ENCODE measurements at places on chromosomes 2 and 18. TPM values are rescaled to one million over a fixed set of nuclear protein-coding genes. Genes with fewer than 3 reads are reported as not detected.
A peak's percentile ranks its signal among the peaks of the same experiment; 100 is the strongest.

DNA sequence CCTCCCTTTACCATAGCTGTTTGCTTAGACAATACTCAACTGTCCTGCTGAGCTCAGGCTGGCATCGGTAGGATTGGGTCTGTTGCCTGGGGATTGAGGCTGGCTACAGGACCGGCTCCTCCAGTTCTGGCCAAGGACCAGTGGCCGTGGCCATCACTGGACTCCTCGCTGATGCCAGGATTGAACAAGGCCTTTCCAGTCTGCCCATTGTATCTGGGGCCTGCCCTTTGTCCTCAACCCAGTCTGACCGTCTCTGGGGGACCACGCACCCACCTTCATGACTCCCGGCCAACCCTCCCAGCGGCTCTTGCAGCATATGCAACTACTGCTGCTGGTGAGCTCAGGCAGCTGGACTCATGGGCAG, 28.7 kb downstream of the SH2D6 start:
- DNase-seq: no peak
- H3K27me3 ChIP-seq: no peaks in the 10 kb centered on the region
- no peaks in the 10 kb centered on the region for H3K36me3 ChIP-seq
- no peak overlapping the region for H3K4me3 ChIP-seq
- H3K4me1 ChIP-seq: no peaks in the 10 kb centered on the region
- H3K27ac ChIP-seq: no peak overlapping the region

MTA3 gene
- polyA plus RNA-seq: 27.6 TPM

DNA sequence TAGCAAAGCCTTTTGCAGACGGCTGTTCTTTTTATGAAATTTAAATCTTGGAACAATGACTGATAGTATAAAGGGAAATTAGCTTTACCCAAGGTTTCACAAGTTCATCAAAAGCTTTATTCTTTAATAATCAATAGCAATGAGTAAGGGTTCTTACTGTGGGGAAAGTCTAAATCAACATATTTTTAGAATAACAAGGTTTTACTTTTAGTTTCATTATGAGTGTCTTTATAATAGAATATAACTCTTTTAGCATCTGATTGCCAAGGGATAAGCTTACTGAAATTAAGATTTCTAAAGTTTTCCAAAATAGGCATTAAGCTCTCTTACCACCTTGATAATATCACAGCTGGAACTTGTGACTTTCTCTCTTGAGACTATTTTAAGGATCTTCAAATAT, 1489.7 kb downstream of the LRP1B start:
- H3K4me1 ChIP-seq: no peaks in the 10 kb centered on the region
- no peaks in the 10 kb centered on the region for H3K36me3 ChIP-seq
- DNase-seq: no peak
- no peak overlapping the region for H3K4me3 ChIP-seq
- no peak overlapping the region for H3K27ac ChIP-seq

DSG4 gene
- not detected for polyA plus RNA-seq

DNA sequence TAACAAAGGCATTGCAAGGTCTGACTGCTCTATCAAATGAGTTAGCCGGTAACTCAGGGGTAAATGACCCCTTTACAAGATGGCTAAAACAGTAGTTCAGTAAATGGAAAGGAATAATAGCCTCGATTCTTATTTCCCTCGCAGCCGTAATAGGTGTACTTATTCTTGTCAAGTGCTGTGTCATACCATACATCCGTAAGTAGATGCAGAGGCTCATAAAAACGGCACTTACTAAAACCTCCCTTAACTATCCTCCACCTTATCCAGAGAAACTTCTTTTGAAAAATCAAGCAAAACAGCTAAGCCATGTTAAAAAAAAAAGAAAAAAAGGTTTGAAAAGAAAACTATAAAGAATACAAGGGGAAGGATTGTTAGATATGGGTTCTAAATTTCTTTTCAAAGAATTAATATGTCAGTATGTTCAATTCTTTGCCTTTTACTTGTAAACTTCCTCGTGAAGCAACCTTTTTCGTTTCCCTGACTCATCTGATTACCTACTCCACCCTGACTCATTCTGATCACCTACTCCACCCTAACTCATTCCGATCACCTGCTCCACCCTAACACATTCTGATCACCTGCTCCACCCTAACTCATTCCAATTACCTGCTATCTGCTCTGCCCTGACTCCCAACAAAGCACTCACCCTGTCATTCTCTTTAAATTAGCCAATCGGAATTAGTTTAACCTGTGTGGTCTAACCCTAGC, 127.5 kb downstream of the SPAG16 start:
- H3K27ac ChIP-seq: no peak overlapping the region
- no peaks in the 10 kb centered on the region for H3K36me3 ChIP-seq
- DNase-seq: no peak

- no peak overlapping the region for H3K27ac ChIP-seq
- no peak overlapping the region for H3K4me3 ChIP-seq
- H3K27me3 ChIP-seq: no peaks in the 10 kb centered on the region
- H3K36me3 ChIP-seq: no peaks in the 10 kb centered on the region
Measured at GRCh38 chr2:220259662-220260061, 632.2 kb downstream of the SLC4A3 start.

DNA sequence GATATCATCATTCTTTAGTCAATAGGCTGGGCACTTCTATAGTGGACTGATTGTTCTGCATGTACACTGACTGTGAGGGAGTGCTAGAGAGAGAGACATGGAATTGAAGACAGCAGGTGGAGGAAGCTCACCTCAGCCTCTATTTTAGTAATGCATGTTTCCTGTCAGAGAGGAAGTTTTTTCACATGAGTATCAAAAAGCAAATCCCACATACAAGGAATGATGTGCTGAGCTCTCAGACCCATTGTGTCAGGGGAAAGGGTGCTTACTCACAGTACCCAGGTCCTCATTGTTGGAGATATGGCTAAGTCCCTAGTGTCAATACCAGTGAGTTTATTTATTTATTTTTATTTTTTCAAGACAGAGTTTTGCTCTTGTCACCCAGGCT, 9.9 kb upstream of the CDK15 start:
- no peak for DNase-seq
- no peak overlapping the region for H3K27ac ChIP-seq
- H3K4me3 ChIP-seq: no peak overlapping the region
- peaks cover 14% of the 10 kb centered on the region for H3K4me1 ChIP-seq

GRCh38 chr2:46748735-46749531, 166.7 kb downstream of the MCFD2 start:
- peak; percentile 64 for DNase-seq
- H3K27me3 ChIP-seq: no peaks in the 10 kb centered on the region
- H3K27ac ChIP-seq: peak overlapping the region; percentile 17
- peaks cover 22% of the 10 kb centered on the region for H3K4me1 ChIP-seq
- H3K4me3 ChIP-seq: no peak overlapping the region

SLC16A14 gene
- polyA plus RNA-seq: 0.35 TPM

DQX1 gene
- 0.06 TPM for polyA plus RNA-seq

DNA sequence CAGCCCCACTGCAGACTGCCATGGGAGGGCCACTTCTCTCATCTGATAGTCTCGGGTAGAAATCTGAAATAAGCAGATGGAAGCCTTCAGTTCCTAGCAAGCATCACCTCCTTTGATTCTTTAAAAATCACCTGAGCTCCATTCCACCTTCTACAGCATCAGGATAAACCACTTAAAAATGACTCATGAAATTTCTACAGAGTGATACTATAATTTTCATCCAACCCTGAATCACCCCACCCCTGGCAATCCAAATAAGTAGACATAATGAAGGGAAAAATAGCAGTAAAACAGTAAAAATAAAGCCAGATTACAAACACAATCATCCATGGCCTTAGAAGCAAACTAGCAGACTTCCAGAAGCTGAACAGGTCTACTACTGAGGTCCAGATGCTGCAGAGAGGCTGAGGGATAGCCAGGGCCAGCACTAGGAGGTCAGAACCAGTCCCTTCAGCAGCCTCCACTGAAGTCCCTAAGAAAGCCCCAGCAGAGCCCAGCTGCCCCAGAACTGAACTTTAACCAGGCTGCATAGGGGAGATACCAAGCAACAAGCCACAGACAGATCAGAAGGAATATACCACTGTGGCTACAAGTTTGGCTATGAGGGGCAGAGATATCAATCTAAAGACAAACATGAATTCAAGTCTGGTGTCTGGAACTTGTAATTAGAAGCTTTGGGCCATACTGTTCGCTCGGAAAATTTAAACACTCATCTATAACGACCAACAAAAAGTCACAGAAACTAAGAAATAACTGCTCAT, 54.7 kb upstream of the RNU4ATAC start:
- DNase-seq: no peak
- H3K4me1 ChIP-seq: no peaks in the 10 kb centered on the region
- H3K4me3 ChIP-seq: no peak overlapping the region
- no peaks in the 10 kb centered on the region for H3K27me3 ChIP-seq
- H3K27ac ChIP-seq: no peak overlapping the region

DNA sequence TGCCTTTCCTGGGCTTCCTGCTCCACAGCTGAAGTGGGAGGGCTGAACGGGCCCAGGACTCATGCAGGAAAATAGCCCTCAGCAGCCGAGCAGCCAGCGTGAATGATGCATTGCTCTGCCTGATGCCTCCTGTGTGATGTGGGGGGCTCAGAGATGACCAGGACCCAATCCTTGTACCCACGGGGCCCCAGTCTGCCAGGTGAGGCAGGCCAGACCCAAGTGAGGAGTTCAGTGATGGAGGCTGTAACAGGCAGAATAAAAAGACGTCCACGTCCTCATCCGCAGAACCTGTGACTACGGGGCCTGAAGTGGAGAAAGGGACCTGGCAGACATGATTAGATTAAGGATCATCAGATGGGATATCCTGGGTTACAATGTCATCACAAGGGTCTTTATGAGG, 194.9 kb upstream of the HDAC4 start:
- H3K4me1 ChIP-seq: no peaks in the 10 kb centered on the region
- H3K4me3 ChIP-seq: no peak overlapping the region
- no peak for DNase-seq
- H3K27ac ChIP-seq: no peak overlapping the region
- H3K36me3 ChIP-seq: no peaks in the 10 kb centered on the region

- DNase-seq: peak; percentile 69
- no peaks in the 10 kb centered on the region for H3K27me3 ChIP-seq
- H3K4me1 ChIP-seq: peaks cover 11% of the 10 kb centered on the region
- H3K4me3 ChIP-seq: no peak overlapping the region
- H3K27ac ChIP-seq: no peak overlapping the region
Measured at GRCh38 chr2:55856936-55857335, 66.6 kb downstream of the EFEMP1 start.

DNA sequence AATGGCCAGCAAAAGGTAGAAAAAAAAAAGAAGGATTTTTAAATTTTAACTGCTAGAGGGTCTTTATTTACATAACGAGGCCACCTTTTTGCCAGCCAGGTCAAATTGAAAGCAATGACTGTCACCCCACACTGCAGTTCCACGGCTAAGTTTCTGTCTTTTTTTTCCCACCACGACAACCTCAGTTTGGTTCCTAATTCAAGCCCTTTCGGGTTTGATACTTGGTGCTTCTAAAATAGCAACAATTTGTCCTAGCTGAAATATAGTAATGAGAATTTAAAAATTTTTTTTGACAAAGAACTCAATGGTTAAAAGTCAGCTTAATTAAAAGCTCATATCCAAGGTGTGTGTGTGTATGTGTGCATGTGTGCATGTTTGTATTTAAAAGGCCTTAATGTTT, 16.4 kb upstream of the NMS start:
- no peak for DNase-seq
- H3K27ac ChIP-seq: no peak overlapping the region
- no peak overlapping the region for H3K4me3 ChIP-seq
- no peaks in the 10 kb centered on the region for H3K36me3 ChIP-seq
- no peaks in the 10 kb centered on the region for H3K27me3 ChIP-seq
- H3K4me1 ChIP-seq: no peaks in the 10 kb centered on the region

GRCh38 chr2:72762276-72762675, 63.6 kb downstream of the EXOC6B start:
- no peak overlapping the region for H3K27ac ChIP-seq
- no peaks in the 10 kb centered on the region for H3K36me3 ChIP-seq
- H3K27me3 ChIP-seq: no peaks in the 10 kb centered on the region

- H3K27ac ChIP-seq: peak within 1 kb of the TSS; percentile 86
- peak within 1 kb of the TSS; percentile 98 for H3K4me3 ChIP-seq
- H3K4me1 ChIP-seq: peaks cover 21% of the 10 kb centered on the region
- H3K36me3 ChIP-seq: no peaks in the 10 kb centered on the region
Measured at GRCh38 chr2:131105156-131105949, at the start of gene PLEKHB2. Gene PLEKHB2 (plus strand): TSS chr2:131105336. CDS start chr2:131120942, 15,606 bp downstream.

DNA sequence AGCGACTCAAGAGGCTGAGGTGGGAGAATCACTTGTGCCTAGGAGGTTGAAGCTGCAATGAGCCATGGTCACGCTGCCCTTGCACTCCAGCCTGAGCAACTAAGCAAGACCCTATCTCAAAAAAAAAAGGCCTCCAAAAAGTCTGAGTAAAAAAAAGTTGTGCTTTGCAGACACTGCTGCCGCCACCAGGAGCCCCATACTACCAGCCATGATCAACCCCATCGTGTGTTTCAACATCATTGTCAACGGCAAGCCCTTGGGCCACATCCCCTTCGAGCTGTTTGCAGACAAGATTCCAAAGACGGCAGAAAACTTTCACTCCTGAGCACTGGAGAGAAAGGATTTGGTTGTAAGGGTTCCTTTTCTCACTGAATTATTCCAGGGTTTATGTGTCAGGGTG, 137.1 kb downstream of the INO80D start:
- no peak for DNase-seq
- H3K27me3 ChIP-seq: peaks cover 7% of the 10 kb centered on the region
- H3K4me3 ChIP-seq: no peak overlapping the region
- H3K36me3 ChIP-seq: no peaks in the 10 kb centered on the region
- H3K27ac ChIP-seq: no peak overlapping the region
- H3K4me1 ChIP-seq: peaks cover 17% of the 10 kb centered on the region

TRIM54 gene
- 1.6 TPM for polyA plus RNA-seq

GRCh38 chr18:79283131-79283810, 112.5 kb upstream of the NFATC1 start:
- DNase-seq: no peak
- no peak overlapping the region for H3K27ac ChIP-seq
- H3K4me3 ChIP-seq: no peak overlapping the region
- no peaks in the 10 kb centered on the region for H3K36me3 ChIP-seq
- H3K4me1 ChIP-seq: no peaks in the 10 kb centered on the region

Measured in endothelial cell of umbilical vein (primary cell).